Right lobe of liver (tissue), 6 donors: ENCODE measurements at places on chromosomes 7 and 10. TPM values are rescaled to one million over a fixed set of nuclear protein-coding genes. Genes with fewer than 3 reads are reported as not detected.

The SLC18A3 gene
- not detected for total RNA-seq

The DLG5 gene
- total RNA-seq = 7.7 TPM

The RPEL1 gene
- not detected for total RNA-seq

The EEPD1 gene
- 8.4 TPM for total RNA-seq

The TEX47 gene
- total RNA-seq = not detected
